ENCODE measurements at places on chromosomes 12 and 14.
A peak's percentile ranks its signal among the peaks of the same experiment; 100 is the strongest.

- DNase-seq = no peak
These were observed 4.2 kb upstream of the LRR1 start for GRCh38 chr14:49594347-49595091.

- DNase-seq = no peak
These were observed 215.1 kb downstream of the CACNA1C start for GRCh38 chr12:2267703-2268470.

- DNase-seq = no peak
These were observed 362.5 kb downstream of the SYT1 start for GRCh38 chr12:79227091-79227490.

- no peak for DNase-seq
These were observed 270.8 kb upstream of the BTG1 start for GRCh38 chr12:92416385-92416812.

GRCh38 chr14:77181603-77182437 lies at the start of gene TMEM63C:
TSS of gene TMEM63C (plus strand) at chr14:77181798. CDS start at chr14:77218814, 37,016 bp downstream.
- peak; percentile 56 for DNase-seq

DNA sequence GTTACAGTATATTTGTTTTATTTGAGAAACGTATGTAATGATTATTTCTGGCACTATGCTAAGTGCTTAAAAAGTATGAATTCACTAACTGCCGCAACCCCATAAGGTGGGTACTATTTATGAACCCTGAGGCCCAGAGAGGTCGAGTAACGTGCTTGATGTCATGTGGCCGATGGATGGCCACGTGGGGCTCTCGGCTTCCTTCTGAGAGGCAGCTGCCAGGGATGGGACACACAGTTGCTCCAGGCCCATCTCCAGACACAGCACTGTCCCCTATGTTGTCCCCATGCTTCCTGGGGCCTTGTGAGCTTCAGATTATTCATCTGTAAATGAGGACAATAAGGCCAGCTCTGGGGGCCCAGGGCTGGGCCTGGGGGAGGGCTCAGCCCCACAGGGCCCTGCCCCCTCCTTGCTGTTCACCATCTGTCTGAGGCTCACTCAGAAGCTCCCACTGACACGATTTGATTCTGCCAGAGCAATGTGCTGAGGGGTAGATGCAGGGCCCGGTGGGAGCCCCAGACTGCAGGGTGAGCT lies 115.0 kb downstream of the CALM1 start:
- no peak for DNase-seq

- DNase-seq = no peak
These were observed 13.2 kb downstream of the EIF2S1 start for GRCh38 chr14:67373347-67373746.

- no peak for DNase-seq
These were observed 70.8 kb upstream of the TMCC3 start for GRCh38 chr12:94721173-94721572.

DNA sequence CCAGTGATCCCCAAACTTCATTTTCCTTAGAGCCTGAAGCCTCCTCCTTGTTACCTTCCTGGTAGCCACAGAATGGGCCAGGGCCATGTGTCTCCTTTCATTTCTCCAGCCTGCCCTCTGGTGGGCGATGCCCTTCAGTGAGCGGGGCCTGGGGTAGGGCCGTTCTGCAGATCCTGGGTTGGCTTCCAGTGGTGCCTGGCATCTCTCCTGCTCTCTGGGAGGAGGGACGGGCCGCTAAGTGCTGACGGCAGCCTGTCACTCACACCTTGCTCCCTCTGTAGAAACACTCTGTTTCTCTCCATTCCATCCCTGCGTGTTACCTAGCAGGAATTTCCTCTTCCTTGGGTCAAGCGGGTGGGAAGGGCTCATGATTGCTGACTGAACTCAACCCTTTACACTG lies 232.1 kb downstream of the CACNA1C start:
- no peak for DNase-seq

- no peak for DNase-seq
These were observed 341.3 kb downstream of the SLC16A7 start for GRCh38 chr12:59937148-59937547.

DNA sequence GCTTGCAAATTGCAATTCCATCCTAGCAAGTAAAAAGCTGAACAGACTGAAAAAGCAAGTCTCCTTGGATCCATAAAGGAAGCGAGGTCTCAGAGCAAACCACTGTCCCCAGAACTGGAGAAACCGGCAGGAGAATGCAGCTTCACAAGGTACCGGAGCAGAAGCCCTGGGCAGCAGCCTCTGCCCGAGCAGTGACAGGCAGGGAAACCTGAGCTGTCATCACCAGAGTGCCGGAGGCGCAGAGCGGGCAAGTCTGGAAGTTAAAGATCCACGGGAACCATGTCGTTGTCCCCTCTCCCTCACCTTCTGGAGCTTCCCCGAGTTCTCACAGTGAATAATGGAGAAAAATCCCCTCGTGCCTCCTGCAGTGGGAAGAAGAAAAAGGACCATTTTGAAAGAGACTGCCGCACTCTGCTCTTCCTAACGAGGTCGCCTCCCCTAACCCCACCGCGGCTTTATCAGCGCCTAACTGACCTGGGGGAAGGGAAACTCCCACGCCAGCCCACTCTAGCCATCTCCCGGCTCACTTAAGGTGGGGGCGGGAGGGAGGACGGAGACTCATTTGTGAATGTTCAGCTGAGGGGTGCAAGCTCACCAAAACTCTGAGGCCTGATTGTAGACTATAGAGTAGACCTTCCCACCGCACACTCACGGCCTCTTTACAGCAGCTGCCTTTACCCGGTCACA lies 27.8 kb downstream of the FBXL14 start:
- no peak for DNase-seq

- DNase-seq = no peak
These were observed 44.3 kb downstream of the ATG2B start for GRCh38 chr14:96318836-96319235.

DNA sequence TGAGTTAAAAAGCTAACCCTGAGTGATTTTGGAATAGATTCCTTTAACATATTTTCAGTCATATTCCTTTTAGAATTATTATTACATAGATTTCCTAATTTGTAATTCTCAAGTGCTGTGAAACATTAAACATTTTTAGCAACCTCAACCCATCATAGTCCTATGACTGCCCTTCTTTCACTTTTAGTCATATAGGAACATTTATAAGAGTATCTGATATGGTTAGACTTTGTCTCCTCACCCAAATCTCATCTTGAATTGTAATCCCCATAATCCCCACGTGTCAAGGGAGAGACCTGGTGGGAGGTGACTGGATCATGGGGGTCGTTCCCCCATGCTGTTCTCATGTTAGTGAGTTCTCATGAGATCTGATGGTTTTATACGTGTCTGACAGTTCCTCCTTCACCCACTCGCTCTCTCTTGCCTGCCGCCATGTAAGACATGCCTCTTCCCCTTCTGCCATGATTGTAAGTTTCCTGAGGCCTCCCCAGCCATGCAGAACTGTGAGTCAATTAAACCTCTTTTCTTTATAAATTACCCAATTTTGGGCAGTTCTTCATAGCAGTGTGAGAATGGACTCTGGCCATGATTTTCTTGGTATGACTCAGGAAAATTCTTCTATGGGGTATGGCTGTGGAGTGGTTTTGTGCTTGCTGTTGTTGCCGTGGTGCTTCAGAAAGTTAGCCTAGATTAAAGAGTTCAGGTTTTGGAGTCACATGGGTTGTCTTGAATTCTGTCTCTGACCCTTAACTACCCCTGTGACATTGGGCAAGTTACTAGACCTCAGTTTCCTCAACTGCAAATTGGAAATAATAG lies 83.9 kb downstream of the FUT8 start:
- DNase-seq = no peak

DNA sequence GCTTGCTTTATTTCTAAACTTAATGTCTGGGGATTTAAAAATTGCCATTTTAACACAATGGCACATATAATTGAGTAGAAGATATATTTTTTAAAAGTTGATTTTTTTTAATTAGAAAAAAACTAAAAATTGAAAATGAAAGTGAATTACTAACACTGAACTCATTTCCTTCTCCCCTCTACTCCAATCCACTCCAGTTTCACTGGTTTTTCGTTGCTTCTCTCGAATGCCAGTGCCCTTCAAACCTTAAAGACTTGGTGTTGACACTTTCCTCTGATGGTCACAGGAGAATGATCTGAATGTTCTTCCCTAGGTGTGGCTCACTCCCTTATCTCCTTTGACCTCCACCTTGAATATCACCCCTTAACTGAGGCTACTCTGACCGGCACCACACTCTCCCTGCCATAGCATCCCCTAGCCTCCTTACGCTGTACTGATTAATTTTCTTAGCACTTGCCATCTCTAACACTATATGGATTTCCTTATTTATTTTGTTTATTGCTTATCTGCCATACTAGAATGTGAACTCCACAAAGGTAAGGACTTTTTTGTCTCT lies 107.1 kb downstream of the LIN7A start:
- no peak for DNase-seq

- no peak for DNase-seq
These were observed 1.5 kb upstream of the HRK start for GRCh38 chr12:116882742-116883141.

DNA sequence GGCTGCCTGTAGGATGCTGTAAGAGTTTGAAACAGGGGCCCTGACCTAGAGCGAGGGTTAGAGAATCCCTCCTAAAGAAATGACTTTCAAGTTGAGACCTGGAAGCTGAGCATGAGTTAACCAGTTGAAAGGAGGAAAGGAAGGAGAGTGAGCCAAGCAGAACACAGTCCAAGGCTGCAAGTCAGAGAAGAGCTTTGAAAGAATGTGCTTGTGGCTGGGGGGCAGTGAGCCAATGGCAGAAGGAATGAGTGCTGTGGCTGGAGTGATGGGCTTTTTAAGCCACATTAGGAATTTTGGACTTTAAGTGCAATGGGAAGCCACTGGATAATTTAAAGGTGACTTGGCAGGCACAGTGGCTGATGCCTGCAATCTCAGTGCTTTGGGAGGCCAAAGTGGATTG lies 18.1 kb downstream of the CDKN1B start:
- no peak for DNase-seq

DNA sequence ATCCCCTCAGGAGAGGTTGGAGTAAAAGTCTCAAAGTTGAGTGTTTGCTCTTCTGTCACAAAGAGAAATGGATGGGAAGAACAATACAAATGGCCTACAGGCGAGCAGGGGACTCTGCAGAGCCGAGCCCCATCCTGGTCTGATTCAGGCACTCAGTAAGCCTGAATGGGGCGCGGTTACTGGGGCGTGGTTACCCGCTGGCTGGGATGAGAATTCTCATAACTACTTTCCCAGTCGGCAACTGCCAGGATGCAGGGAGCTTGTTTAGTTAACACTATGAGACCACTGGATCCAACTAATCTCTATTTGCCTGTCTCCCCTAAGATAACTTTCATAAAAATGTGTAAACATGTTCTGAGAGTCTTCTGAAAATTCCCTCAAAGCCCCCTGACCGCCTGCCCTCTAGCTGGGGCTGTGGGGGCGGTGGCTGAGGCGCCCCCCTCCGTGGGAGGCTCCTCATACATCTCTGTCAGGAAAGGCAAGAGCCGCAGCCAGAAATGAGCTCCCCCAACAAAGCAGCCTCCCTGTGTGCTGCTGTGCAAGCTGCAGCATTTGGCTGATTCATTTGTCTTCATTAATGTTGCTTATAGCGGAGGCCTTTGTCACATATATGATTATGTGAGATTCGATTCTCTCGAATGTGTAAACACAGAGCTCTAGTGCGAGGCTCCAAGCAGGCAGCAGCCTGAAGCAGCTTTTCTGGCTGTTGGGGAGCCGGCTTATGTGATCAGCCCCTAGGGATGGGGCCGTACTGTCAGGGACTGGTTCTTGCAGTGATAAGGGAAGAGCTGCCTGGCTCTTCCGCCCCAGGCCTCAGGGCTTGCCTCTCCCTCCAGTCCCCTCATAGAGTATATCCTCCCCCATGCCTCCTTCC lies 126.1 kb upstream of the ARHGAP5 start:
- no peak for DNase-seq

DNA sequence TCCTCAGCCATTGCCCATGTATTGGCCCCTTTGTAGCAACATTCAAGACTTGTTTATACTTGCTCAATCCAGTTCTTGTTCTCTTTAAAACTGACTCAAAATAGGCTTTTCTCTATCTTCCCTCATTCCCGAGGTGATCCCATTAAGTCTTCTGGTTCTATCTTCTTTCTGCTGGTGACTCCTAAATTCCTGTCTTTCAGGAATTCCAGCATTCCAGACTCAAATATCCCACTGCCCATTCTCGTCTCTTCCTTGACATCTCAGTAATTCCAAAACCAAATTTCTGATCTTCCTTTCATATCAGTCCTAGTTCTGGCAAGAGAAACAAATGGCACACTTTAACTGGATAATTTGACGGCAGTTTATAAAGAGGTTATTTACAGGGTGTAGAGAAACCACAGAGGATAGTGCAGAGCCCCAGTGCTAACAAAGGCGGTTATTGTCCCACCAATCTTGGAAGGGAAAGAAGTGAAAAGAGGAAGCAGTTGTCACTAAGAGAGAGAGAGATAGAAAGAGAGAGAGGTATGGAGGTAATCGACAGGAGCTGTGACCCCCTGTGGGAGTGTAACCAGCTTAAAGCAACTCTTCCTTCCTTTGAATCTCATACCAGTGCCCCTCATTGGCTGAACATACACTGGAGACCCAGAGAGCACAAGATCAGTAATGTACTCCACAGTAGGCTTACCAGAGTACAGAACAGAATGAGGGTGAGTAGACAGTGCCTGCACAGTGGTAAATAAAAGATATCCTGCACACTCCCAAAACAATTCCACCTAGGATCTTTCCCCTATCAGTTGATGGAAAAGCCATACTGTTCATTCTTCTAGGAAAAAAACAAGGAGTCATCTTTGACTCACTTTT lies 177.6 kb upstream of the LMNTD1 start:
- DNase-seq = no peak

GRCh38 chr12:29148596-29148910 lies 525 bp upstream of the FAR2 start:
- DNase-seq = no peak

- no peak for DNase-seq
These were observed 3.7 kb downstream of the RNF31 start for GRCh38 chr14:24150993-24151392.

DNA sequence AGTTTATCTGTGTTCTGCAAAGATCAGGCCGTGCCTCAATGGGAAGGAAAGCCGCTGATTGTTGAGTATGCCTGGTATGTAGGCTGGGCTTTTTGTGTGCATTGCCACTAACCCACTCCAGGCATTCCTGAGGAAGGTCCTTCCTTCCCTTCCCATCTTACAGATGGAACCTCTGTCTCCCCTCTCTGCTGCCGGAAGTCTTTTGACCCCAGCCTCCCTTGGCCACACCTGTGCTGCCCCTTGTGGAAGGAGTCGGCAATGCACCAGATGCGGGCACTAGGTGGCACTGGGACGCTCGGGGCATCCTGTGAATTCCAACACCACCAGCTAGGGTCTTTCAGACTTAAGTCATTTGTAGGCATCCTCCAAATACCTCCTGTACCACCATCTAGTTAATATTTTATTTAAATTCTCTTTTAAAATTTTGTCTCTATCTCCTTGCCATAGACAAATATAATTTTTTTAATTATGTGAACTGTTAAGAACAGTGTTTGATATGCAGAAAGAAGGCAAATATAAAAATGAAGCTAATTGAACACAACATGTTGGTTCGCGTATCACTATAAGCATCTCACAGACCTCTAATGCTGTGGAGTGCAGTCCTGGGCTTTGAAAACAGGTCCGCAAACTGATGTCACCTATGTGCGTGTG lies 99.6 kb downstream of the RIN3 start:
- DNase-seq = peak; percentile 72

- DNase-seq = no peak
These were observed 460.5 kb downstream of the TMEM121 start for GRCh38 chr14:105986894-105987284.

Measured in stimulated activated CD4-positive, alpha-beta T cell treated with anti-CD3 and anti-CD28 coated beads, Interleukin-12 subunit alpha, Interleukin-12 subunit beta, amount 100 ng/mL, for 4 hours (primary cell).